HAP-1 (cell line): ENCODE measurements at places on chromosomes 5 and 9.
A peak's percentile ranks its signal among the peaks of the same experiment; 100 is the strongest.

DNA sequence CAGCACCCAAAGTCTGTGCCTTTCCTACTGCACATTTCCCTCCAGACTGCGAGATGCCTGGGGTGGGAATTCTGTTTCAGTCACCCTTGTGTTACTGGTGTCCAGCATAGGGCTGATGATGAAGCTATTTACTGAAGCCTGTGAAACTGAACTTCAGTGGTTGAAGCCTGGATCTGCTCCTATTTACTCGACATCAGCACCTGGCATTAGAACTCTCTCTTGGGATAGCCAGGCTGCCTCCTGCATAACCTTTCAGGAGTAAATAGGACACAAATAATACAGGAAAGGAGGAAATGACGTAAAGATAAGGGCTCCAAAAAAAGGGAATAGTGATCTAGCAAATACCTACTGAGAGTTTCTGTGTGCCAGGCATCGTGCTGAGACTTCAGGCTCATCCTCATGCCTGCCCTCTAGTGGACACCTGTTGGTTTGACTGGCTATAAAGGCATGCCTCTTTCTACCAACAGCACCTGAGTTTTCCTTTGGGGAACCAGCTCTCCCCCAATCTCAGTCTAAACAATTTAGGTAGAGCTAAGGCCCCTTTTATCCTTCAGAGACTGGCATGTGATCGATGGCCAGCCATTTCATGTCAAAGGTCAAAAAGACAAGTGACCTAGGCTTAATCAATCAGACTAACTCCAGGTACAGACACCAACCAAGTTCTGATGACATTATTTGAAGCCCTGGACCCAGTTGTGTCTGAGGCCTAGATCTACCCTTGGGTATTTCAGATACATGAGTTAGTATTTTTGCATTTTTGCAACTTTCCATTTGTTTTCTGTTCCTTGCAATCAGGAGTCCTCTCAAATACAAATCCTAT is 192.1 kb upstream of the TRIM32 start:
- DNase-seq: no peak

DNA sequence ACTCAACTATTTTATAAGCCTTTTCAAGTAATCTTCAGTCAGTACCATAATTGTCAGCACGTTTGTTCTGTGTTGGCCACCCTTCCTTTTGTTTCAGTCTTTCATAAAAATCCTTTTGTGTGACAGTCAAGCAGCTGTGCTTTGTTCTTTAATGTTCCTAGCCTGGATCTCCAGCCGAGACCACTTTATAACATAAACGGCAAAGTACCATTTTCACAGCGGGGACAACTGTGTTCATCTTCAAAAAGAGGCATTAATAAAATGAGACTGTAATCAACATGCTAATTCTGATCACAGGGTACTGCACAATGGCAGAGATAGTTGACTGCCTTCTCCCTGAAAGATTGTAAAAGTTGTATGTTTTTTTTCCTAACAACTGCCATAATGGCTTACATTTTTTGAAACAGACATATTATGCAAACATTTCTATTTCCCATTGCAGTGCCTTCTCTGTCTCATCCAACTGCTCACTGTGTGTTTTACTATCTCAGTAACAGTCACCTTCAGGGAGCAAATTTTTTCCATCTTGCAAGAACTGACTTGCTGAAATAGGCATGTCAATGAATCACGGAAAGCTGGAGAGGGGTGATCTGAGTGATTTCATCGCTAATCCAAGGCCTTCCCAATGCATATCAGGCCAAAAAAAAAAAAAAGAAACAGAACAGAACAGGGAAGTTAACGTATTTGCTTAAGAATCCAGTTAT is 828.5 kb upstream of the DMAC1 start:
- peak; percentile 76 for DNase-seq

DNA sequence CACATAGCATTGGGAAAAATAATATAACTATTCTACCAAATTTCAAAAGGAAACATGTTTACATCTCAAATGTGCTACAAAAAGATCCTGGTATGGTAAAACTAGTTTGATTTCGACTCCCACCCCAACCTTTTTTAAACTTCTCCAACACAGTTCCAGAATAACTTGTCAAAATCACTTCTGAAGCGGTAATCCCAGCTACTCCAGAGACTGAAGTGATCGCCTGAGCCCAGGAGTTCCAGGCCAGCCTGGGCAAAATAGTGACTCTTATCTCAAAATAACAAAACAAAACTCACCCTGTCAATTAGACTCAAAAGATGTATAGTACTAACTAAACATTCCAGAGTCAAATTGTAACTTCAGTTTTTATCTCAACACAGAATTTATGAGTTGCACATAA is 71.3 kb upstream of the RNF38 start:
- DNase-seq: no peak

GRCh38 chr5:155343468-155343867 is 329.9 kb downstream of the KIF4B start:
- no peak for DNase-seq

DNA sequence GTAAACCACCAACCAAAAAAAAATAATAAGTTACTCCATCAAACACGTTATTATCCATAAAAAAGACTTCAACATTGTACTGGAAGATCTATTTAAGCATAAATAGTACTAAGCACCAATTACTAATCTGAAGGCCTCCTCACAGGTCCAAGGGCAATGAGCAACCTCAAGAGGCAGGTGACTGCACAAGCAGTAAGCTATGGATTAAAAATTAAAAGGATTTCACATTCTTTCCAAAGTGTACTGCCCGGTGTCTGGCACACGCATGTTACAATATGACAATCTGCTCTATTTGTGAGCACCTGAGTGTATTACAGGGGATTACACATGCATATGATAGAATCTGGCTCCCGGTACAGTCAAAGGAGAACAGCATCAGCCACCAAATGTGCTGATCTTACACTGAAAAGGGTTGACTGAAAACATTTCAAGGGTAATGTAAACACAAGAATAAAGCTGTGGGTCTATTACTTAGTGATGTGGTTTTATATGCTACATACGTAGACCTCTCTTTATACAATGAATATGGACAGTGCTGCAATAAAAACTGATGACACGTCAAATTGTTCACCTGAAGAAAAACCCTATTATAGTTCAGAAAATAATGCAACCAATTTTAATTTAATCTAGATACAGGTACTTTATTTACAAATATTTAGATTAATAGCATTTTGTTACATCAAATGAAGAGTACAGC is 22.8 kb downstream of the RAB14 start:
- no peak for DNase-seq
